ENCODE measurements at places on chromosomes 11 and 22.

GRCh38 chr11:109668973-109669634 lies 247.1 kb downstream of the C11orf87 start:
- no peak for DNase-seq

DNA sequence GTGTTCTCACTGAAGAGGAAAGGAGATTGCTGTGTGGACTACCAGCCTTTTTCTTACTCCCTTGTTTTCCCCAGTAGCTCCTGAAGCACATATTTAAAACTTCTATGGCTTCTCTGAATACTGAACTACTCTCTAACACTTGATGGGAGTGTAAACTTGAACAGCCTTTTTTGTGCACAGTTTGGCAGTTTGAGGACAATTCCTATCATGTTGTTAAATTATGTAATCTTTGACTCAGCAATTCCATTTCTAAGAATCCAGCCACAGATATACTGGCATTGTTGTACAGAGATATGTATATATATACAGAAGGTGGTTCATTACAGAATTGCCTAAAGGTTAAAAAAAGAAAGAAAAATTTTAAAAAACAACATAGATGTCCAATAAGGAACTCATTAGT lies 47.1 kb upstream of the EED start:
- no peak for DNase-seq

- peak; percentile 51 for DNase-seq
Observed at GRCh38 chr11:61110255-61111049, 8.2 kb downstream of the CD5 start.

DNA sequence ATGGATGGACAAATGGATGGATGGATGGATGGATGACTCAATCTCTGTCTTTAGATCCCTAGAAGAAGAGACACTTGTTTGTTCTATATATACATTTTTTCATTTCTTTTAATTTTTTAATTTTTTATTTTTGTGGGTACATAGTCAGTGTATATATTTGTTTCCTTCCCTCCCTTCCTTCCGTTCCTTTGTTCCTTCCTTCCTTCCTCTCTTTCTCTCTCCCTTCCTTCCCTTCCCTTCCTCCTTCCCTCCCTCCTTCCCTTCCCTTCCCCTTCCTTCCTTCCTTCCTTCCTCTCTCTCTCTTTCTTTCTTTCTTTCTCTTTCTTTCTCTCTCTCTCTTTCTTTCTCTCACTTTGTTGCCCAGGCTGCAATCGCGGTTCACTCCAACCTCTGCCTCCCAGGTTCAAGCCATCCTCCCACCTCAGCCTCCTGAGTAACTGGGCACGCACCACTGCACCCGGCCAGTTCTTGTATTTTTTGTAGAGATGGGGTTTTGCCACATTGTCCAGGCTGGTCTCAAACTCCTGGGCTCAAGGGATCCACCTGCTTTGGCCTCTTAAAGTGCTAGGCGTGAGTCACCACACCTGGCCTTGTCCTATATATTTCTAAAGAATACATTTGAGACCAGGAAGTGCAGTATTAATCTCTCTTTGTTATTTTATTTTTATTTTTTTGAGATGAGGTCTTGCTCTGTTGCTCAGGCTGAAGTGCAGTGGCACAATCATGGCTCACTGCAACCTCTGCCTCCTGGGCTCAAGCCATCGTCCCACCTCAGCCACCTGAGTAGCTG lies 42.5 kb upstream of the AQP11 start:
- DNase-seq: no peak

- no peak for DNase-seq
Observed at GRCh38 chr11:134517115-134517514, 105.1 kb upstream of the B3GAT1 start.

DNA sequence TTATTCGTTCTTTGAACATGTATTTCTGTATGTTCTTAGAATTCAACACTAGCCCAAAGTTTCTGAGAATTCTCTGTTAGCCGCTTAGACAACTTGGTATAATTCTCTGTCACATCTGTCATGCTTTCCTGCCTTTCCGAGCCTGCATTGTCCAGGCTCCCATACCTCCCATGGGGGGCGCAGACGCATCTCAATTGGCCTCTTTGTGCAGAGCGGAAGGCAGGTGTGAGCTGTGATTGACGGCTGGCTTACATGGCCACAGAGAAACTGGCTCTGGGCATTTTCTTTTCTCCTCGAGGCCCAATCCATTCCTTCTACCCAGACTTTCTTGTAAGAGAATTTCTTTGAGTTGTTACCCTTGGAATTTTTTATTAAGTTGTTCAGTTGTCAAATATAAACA lies 132.7 kb upstream of the SESN3 start:
- no peak for DNase-seq

DNA sequence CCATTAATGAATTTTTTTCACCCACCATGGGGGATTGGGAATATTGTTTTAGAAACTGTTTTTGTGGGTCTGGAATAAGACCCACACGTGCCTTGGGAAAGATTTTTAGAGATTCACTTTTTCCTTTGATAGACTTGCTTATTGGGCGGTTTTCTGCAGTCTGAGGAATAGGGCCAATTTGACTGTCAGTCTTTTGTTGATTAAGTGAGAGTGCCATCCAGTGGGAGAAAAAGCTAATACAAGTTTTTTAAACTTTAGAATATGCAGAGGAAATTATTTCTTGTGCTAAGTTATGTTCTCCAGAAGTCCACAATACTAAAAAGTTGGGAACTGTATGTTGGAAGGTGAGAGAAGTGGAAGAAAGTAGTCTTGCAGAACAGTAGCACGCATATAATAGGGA lies 56.1 kb downstream of the PRMT3 start:
- DNase-seq: no peak

GRCh38 chr22:30612789-30613188 lies 5.8 kb downstream of the TCN2 start:
- DNase-seq: no peak

DNA sequence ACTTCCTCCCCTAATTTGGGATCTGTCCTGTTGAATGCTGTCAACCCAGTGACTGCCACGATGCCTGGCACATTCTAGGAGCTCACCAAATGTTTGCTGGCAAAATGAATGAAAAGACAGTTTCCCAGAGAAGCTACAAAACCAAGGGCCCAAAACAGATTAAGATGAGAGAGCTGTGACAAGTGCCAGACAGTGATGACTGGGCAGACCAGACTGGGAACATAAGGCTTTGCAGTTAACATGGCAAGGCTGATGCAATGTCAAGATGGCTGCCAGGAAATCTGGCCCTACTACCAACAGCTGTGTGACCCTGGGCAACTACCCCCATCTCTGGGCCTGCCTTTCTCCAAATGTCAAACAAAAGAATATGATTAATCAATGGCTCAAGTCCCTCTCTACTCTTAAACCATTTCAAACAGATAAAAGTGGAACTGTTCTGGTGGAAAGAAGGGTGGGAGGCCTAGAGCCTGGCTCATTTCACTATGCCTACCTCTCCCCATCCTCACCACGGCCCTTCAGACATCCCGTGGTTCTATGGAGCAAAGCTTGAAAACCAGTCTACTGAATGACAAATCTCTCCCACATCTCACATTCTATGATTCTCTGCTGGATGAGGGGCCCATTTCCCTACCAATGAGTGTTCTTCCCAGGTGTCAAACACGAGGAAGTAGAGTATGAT lies 12.8 kb downstream of the AP1B1 start:
- DNase-seq: no peak

DNA sequence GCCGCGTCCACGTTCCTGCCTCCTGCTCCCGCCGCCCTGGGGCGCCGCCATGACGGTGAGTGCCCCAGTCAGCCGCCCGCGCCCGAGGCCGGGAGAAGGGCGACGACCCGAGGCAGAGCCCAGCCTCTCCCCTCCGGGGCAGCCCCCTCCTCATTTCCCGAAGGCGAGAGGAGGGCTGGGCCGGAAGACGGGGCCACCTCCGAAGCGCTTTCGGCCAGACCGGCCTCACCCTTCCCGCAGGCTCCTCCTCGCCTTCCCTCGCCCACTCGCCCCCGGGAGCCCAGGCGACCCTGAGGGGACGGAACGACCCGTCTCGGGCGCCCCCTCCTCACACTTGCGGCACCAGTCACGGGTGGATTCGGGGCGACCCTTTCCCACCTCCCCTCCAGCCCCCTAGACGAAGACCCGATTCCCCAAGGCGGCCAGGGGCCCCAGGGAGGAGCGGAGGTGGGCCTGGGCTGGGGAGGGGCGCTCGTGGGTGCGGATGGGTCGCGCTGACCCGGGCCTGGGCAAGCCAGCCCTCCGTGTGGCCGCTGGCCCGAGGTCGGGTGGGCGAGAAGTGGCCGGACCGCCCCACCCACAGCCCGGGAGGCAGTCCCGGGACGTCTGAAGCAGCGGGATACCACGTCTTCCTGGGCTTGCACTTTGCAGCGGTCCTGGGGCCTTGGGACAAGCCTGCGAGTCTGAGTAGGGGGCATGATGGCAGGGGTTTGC lies 49.7 kb downstream of the TRIOBP start:
- no peak for DNase-seq

DNA sequence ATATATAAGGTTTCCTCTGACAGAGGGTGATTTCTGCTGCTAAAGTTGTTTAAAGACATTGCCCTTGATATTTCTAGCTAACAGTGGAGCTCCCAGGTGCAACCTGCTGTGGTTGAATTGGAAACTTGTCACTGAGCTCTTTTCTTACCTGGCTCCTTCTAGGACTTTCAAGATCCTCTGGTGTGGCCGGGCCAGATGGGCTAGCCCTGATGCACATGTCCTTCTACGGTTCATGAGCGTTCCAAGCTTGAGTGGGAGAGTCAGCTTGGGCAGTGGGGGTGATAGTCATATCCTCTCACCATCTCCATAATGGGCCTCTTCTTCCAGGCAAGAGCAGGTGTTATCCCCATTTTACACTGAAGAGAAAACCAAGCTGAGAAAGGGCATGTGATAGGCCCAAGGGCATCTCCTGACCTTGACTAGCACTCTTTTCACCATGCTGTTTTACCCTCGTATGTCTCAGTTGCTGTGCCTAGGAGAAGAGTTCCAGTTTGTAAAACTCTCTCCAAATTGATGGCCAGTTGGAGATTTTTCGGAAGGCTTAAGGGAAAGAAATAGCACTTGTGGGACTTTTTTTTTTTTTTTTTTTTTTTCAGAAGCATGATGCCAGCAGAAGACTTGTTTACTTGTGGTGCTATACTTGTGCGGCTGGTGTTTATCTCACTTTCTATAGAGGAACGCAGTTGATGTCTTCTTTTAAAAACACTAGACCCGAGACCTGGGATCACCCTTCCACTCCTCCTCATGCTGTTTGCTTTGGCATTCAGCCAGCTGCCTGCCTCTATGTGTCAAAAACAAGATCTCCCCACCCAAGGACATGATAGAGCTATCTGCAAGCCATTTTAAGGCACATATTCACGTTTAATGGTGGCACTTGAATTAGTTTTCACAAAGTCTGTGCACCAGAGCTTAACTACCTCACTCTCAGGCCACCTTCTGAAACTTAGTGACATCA lies 32.6 kb downstream of the TEAD1 start:
- no peak for DNase-seq

- DNase-seq: no peak
Observed at GRCh38 chr22:30843245-30843644, 125.3 kb downstream of the MORC2 start.

- no peak for DNase-seq
Observed at GRCh38 chr22:31637447-31637890, 24.5 kb downstream of the PISD start.

- DNase-seq: no peak
Observed at GRCh38 chr22:36134182-36134581, 26.4 kb downstream of the APOL3 start.

GRCh38 chr11:115202074-115202473 lies 302.1 kb downstream of the CADM1 start:
- no peak for DNase-seq

- DNase-seq: no peak
Observed at GRCh38 chr22:20724676-20725454, 49.0 kb upstream of the SERPIND1 start.

- DNase-seq: no peak
Observed at GRCh38 chr11:116986521-116987105, 111.6 kb downstream of the SIK3 start.

- no peak for DNase-seq
Observed at GRCh38 chr11:92332986-92333385, 108.4 kb downstream of the FAT3 start.

- no peak for DNase-seq
Observed at GRCh38 chr11:12618743-12619540, 55.3 kb upstream of the TEAD1 start.

DNA sequence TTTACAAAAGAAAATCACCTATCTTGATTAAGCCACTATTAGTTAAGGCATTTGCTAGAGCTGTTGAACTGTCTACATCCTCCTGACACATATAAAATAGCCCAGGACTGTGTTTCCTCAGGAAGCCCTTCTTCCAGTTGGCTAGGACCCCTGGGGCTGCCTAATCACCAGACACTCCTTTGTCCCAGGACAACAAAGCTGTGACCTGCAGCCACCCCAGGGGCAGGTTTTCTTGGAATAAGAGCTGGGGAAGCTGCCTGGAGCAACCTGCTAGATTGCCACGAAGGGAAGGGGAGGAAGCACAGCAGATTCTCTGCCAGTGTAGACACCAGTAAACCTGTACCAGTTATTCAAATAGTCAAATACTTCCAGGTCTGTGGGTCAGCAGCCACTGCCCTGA lies 17.6 kb downstream of the CHST1 start:
- no peak for DNase-seq

GRCh38 chr22:29126670-29127395 lies 54.0 kb downstream of the KREMEN1 start:
- DNase-seq: no peak

DNA sequence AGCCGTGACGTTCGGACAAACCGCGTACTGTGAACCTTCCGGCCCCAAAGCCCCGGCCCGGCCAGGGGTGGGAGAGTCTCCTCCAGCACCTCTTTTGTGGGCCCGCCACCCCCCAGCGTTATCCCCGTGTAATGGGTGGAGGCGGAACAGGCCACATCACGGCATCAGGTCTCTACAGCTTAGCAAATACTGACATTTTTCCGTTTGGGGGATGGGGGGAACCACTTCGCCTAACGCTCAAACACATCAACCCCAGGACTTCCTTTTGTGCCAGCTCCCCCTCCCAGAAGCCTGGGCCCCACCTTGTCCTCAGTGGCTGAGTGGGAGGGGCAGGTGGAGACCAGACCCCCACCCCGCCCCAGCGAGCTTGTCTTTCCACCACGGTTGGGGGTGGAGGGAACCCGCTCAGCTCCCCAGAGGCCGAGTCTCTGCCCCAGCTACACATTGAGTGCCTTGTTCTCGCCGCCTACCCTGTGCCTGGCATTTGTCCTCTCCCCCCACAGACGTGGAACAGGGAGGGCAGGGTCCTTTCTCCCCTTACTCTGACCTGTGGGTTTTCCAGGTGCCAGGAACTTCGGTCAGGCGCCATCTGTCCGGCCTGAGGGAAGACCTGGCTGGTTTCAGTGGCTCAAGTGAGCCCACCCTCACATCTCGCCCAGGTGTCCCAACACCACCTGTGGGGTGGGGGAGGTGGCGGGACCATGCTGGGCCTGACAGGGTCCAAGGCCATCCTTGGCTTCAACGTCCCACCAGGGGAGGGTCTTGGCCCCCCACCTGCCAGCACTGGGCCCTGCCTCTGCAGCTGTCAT lies 29.6 kb downstream of the SBF1 start:
- no peak for DNase-seq
